ENCODE measurements at places on chromosomes 7 and 10.

DNA sequence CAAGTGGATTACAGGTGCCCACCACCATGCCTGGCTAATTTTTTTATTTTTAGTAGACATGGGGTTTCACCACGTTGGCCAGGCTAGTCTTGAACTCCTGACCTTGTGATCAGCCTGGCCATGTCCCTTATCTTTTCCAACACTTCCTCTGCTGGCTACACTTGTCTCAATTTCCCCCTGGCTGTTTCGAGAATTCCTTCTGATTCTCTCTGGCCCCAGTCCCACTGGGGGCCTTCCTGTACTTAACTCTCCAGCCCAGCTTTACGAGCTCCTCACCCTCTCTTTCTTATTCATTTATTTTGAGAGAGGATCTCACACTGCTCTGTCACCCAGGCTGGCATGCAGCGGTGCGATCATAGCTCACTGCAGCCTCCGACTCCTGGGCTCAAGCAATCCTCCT, 8.5 kb downstream of the EPHB4 start:
- DNase-seq, result no peak

- no peak for DNase-seq
Observed at GRCh38 chr7:30604901-30605300, 10.2 kb downstream of the GARS1 start.

DNA sequence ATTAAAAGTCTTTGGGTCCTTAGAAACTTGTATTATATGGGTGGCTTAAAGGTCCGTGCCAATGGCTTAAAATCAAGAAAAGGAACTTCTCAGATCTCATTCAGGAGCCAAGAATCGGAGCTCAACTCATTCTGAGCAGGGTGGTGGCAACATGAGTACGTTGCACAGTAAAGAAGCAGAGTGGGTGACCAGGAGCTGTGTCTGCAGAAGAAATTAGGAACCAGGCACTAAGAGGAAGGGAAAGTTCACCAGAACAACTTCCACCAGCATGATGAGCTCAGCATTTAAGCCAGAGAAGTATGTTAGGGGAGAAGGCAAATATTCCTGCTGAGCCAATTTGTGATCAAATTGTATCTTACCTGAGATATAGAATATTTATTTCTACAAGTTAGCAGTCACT, 236.0 kb upstream of the NRP1 start:
- no peak for DNase-seq

DNA sequence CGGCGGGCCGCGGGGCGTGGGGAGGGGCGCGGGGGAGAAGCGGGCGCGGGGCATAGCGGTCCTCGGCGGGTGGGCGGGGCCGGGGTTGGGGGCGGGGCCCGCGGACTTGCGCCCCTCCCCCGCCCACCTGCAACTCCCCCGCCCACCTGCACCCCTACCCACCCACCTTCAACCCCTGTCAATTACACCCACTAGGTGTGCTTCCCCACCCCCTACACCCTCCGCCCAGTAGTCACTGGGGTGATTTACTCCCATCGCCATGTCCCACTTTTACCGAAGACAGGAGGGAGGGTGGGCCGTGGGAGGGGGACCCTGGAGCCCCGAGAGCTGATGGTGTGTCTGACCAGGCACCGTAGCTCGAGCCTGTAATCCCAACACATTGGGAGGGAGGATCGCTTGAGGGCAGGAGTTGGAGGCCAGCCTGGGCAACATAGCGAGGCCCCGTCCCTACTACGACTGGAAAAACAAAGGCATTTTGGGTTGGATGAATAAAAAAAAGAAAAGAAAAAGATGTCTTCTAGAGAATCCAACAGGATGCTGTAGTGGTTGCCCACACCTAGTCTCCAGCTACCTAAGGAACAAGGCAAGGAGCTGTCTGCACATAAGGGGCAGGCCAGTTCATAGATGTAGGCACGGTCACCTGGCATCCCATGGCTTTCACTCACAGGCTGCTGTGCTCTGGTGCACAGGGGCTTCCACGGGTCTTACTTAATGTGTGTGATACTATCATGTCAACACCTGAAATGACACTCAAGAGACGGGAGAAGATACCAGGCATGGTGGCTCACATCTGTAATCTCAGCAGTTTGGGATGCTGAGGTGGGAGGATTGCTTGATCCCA, 761 bp downstream of the KCTD7 start:
- no peak for DNase-seq

GRCh38 chr10:31602541-31603234, 283.7 kb downstream of the ZEB1 start:
- DNase-seq, result no peak

GRCh38 chr10:64648915-64649314, 1127.7 kb downstream of the REEP3 start:
- DNase-seq, result no peak

DNA sequence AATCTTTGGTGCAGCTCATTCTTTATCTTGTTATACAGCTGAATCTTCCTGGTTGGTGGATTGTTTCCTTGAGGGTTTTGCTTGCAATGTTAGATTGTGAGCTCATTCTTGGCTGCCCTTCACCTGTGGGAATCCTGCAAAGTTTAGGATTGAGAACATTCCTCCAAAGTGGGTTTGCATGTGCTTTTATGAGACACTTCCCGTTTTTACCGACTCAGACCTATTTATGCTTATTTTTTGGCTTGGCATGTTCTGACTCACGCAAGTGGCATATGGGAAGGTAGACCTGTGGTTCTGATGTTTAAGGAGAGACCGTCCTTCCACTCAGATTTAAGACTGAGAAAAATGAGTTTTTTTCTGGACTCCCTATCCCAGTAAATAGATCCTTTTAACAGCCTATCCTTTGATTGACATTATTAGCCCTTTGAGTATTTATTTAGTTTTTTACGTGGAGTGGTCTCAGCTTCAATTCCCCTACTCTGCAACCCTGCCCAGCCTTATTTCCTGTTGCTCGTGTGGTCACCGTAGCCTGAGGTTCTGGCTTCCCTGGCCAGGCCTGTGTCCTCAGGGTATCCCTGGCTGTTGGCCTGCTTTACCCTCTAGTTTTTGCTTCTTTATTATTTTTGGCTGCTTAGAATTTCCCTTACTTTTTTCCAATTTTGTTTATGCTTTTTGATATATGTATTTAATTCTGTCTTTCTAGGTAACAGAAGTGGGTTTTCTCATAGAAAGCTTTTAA, 13.4 kb upstream of the PRF1 start:
- DNase-seq, result no peak

DNA sequence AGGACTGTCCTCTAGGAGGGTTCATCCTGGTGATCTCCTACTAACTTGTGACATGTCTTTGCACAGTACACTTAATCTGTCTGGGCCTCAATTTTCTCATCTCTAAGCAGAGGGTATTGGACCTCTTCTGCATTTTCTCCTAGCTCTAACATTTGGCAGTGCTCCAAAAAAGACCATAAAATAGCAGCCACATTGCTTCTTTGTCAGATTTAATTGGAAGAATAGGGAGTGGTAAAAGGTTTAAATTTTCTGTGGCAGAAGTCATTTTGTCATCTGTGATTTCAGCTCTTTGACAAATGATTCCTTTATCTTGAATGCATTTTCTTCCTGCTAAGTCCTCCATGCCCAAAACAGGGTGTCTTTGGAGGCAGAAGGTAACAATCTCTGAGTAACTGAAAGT, 289.9 kb upstream of the LRGUK start:
- DNase-seq, result no peak

- no peak for DNase-seq
Observed at GRCh38 chr7:115009736-115010440, 88.0 kb downstream of the MDFIC start.

DNA sequence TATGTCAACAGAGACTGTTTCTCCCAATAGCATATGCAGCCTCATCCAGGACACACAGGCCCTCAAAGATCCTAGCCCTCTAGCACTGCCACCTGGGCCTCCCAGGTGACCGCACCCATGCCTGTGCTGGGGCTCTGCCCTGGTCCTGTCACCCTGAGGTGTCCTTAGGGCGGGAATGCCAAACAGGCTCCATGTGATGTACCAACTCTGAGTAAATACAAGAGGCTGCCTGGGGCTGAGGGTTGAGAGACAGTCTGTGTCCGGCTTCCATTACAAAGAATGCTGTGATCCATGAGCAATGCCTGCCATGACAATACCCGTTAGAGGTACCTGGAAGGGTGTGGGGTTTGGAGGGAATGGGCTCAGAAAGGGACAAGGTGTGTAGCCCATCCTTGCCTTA, 83.0 kb upstream of the KAT6B start:
- DNase-seq, result no peak

GRCh38 chr7:84912993-84913635, 273.7 kb downstream of the SEMA3D start:
- no peak for DNase-seq

DNA sequence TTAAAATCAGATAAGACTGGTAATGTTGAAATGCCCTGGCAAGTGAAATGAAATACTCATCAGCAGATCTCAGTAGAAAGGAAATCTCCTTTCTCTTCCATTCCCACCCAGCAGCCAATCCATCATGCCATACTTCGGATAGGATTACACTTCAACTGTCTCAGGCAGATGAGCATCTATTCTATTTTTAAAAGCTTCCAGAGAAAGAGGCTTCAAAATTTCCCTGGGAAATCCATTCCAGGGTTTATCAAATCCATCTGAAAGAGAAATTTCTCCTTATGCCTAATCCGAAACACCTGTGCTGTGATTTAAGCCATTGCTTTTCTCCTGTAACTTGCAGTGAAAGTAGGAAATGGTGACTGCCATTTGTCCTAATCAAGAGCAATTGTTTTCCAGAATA, 60.4 kb upstream of the RAPGEF5 start:
- DNase-seq, result no peak

DNA sequence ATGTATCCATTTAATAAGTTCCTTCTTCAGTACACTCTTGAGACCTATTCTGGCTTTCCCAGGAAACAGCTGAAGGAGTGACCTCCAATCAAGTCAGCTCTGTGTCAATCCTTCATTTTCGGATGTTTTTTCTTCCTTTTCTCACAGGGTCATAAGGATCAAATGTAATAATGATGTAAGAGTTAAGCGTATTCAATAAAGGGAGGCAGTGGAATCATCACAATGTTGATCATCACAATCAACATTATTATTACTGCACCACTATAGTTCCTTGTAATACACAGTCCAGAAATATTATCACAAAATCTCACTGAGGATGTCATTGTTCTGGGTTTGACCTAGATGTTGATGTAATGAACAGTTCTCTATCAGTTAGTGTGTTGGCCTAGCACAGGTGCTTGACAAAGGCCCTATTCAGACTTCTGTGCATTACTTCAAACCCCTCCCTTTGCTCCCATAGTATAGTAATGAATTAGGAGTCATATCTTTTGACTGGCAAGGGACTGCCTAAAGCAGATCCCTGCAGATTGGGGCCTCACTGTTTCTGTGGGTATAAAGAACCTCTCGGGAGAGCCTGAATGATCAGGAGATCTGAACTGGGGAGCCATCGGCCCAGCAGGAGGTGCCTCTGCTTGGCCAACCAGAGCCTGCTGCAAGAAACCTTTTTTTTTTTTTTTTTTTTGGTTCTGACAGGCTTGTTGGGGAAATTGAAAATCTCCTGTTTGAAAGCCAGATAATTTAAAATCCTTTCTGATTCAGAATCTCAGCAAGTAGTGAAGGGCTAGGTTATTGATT, 100.6 kb downstream of the KAT6B start:
- DNase-seq, result no peak

- no peak for DNase-seq
Observed at GRCh38 chr10:43427166-43427825, 9.6 kb upstream of the ZNF487 start.

- no peak for DNase-seq
Observed at GRCh38 chr10:85645053-85645452, 721.5 kb downstream of the GRID1 start.

DNA sequence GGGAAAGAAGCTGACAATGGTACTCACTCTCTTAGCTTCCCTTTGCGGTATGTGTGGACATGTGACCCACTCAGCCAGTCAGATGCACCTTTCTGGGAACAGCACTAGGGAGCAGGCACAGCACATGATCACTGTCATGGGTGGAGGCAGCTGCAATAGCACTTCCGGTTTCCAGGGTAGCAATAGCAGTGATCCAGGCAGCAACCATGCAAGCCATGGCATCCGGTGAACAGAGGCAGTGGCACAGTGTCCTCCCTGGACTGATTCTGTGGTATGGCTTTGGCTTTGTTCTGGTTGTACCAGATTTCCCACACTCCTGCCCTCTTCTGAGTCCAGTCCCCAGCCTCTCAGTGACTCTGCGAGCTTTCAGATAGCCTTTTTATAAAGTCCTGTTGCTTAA, 86.8 kb upstream of the NAMPT start:
- no peak for DNase-seq

- no peak for DNase-seq
Observed at GRCh38 chr7:84250452-84250851, 55.9 kb upstream of the SEMA3A start.

GRCh38 chr10:79403441-79404230, 41.8 kb downstream of the ZCCHC24 start:
- DNase-seq, result no peak

DNA sequence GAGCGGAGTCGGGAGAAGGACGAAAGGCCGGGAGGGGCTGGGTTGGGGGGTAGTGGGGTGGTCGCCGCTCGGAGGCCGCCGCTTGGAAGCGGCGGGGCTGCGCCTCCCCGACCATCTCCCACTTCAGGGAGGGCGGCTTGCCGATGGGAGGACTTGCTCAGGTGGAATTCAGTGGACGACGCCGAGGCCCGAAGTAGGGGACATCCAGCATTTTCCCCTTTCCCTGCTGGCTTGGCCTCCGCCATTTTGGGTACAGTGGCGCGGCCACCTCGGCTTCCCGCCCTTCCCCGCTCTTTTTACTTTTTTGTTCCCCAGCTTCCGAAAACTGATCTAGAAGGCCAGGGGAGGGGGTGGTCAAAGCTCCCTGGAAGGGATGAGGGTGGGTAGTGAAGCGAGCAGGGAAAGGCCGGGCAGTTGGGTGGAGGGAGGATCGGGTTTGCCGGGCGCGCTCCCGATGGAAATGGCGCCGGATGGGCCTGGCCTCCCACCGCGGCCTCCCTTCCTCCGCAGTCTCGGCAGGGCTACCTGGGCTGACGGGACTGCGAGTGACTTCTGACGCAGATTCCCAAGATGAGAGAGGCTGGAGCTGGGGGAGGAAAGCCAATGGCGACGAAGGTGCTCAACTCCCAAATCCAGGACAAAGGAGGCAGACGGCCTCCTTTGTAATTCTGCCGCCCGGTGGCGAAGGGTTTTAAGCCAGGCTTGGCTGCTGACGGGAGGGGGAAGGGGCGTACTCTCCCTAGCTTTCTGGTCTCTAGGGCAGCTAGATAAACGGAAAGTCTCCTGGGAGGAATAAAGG, at the start of gene PBLD:
Gene PBLD, minus strand, starts transcription at position 670 of the 799 bp plus-strand sequence. CDS start 26,084 bp downstream, outside the sequence.
- DNase-seq, result no peak

DNA sequence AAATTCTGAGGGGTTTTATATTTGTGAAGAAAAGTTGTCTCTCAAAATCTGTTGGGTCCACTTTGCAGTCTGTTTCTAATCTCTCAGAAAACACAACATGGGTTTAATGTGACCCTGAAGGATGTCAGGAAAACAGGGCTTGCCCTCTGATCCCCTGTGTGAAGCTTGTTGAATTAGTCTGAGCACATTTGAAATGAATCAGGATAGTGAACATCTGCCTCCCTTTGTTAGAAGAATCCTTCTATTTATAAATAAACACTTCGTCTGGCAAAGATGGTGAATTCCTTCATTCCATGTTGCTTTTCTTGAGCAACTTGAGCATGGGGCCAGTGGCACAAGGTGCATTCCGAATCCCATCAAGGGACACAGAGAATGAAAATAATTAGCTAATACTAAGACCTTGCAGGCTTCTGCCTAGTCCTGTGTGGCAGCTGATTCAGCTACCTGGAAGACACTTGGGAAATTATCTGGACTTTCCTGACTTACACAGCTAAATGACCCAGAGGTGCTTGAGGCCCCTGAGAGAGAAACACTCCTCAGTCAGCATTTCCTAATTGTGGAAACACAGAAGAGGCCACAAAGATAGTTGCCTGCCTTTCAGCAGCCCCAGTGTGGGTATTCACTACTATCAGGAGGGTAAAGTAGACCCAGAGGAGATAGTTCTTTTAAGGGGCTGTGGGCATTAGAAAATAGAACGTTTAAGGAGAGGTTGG, 305.5 kb downstream of the C7orf25 start:
- no peak for DNase-seq

GRCh38 chr7:19972876-19973275, 199.5 kb upstream of the TMEM196 start:
- no peak for DNase-seq
